ENCODE measurements at places on chromosomes 12 and 14. TPM values are rescaled to one million over a fixed set of nuclear protein-coding genes. Genes with fewer than 3 reads are reported as not detected.

DNA sequence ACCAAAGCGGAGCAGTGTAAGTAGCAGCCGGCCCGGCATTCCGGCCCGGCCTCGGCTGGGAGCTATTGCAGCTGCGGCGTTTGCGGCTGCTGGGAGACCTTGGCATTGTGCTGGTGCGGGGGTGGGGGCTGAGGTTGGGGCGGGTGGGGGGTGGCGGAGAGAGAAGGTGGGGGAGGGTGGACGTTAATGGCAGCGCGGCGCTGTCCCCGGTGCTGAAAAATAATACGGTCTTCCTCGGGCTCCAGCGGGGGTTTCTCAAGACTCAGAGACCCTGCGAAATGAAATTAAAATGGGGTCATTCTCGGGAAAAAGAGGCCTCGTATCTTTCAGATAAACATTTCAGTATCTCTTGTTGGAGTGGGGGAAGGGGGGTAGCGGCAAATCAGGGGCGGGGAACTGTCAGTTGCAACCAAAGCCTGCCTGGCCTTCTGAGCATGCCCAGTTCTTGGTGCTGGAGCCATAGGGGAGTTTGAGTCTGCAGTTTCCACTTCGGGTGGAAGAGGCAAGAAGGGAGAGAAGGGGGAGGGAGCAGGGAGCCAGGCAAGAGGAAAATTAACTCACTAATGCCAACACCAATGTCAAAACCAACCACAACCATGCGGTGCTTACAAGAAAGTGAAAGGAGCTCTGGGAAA, 414 bp downstream of the UNC79 start:
- H3K4me3 ChIP-seq, result no peak overlapping the region
- H3K27me3 ChIP-seq, result peaks cover 11% of the 10 kb centered on the region

The PSMA6 gene
- 178 TPM for total RNA-seq

DNA sequence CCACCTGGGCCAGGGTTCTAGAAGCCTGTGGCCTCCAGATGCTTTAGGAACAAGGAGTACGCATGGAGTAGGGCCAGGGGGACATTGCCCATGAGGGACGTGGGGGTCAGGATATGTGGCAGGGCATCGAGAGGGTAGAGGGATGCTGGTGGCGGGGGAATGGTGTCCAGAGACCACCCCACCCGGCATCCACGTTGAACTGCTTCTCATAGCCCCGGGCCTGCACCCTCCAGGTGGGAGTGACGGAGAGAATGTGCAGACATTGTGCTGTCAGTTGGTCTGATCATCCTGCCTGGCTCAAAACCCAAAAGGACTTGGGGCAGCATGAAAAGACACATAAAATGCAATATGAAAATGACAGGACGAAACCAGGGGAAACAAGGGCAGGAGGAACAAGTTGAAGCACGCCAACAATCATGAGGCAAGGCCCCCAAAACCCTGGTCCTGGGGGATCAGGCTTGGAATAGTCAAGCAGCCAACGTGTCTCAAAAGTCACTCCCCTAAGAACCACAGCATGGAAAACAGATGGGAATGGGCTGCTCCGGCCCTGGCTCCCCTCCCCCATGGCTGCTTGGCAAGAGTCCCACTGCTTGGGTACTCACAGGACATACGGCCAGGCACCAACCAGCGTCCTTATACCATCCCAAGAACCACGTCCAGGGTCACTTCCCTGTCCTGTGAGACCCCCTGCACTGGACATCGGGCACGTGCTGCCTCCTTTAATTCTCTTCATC, 117.9 kb downstream of the DICER1 start:
- H3K36me3 ChIP-seq, result no peaks in the 10 kb centered on the region
- no peaks in the 10 kb centered on the region for H3K4me1 ChIP-seq
- H3K4me3 ChIP-seq, result no peak overlapping the region
- H3K27ac ChIP-seq, result no peak overlapping the region
- H3K27me3 ChIP-seq, result no peaks in the 10 kb centered on the region

GRCh38 chr14:23062002-23062401, 4.7 kb upstream of the CDH24 start:
- no peak overlapping the region for H3K4me3 ChIP-seq
- H3K27ac ChIP-seq, result no peak overlapping the region
- H3K4me1 ChIP-seq, result no peaks in the 10 kb centered on the region
- peaks cover 48% of the 10 kb centered on the region for H3K36me3 ChIP-seq
- no peaks in the 10 kb centered on the region for H3K27me3 ChIP-seq

- H3K36me3 ChIP-seq, result no peaks in the 10 kb centered on the region
- H3K27me3 ChIP-seq, result no peaks in the 10 kb centered on the region
- no peak overlapping the region for H3K4me3 ChIP-seq
Observed at GRCh38 chr14:34857689-34858449, 17.3 kb downstream of the BAZ1A start.

DNA sequence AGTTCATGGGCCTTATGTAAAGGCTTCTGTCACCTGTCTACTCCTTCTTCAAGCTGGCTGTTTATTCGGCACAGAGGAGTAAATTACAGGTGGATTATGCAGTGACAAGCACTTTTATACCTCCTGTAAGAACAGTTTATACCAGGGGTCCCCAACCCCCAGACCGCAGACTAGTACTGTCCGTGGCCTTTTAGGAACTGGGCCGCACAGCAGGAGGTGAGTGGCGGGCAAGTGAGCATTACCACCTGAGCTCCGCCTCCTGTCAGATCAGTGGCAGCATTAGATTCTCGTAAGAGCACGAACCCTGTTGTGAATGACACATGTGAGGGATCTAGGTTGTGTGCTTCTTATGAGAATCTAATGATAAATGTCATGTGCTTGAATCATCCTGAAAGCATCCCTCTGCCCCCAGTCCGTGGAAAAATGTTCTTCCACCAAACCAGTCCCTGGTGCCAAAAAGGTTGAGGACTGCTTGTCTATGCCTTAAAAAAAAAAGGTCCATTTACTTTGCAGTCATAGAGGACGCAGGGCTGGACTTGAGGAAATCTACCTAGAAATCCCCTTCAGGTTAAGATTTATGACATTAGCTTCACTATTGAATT, 78.8 kb downstream of the ETV6 start:
- no peaks in the 10 kb centered on the region for H3K27me3 ChIP-seq
- peaks cover 12% of the 10 kb centered on the region for H3K4me1 ChIP-seq
- no peak for DNase-seq
- H3K36me3 ChIP-seq, result no peaks in the 10 kb centered on the region

DNA sequence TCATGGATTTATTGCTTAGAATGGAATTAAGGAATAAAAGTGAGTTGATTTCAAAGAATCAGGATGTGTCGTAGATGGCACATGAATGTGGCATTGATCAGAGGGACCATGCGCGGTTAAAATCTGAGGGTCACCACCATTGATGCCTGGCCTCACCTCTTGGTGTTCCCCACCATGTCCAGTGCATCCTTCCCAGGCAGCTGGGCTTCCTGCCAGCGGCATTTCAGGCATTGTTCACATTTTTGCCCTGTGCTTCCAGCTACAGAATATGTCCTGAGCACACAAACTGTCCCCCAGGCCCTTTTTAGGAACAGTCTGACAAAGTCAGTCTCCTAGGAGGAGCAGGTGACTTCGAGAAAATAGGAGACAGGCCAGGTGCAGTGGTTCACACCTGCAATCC, 42.0 kb upstream of the TSPAN9 start:
- H3K27ac ChIP-seq, result no peak overlapping the region
- H3K4me3 ChIP-seq, result no peak overlapping the region
- H3K36me3 ChIP-seq, result no peaks in the 10 kb centered on the region
- DNase-seq, result no peak
- H3K4me1 ChIP-seq, result no peaks in the 10 kb centered on the region
- no peaks in the 10 kb centered on the region for H3K27me3 ChIP-seq

DNA sequence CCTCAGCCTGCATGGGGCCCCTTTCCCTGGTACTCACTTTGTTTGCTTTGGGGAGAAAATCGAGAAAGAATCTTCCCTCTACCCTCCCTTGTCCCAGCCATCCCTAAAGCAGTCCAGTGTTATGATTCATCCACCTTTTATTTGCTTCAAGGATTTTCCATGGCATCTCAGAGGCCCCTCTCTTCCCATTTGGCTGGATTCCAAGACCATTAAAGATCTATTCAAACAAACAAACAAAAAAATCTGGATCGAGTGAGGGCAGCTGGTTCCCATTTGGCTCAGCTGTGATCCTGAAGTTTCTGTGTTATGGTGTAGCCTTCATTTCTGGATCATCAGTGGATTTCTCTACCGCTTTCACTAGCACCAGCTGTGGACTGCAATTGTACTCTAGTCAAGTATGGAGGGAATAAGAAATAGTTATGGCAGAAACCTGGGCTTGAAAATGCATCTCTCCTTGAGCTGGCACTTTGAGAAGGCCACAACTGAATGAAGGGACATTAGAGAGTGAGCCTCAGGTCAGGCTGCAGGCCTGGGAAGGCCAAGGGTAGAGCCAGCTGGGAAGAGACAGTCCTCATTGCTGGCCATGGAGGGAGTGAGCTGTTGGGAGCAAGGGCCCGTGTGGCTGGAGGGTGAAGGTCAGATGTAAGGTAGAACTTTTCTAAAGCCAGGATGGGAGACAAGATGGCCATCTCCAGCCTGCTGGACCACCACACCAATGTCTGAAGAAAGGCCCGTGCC, 13.7 kb downstream of the KRT71 start:
- H3K4me3 ChIP-seq, result no peak overlapping the region
- no peaks in the 10 kb centered on the region for H3K36me3 ChIP-seq
- H3K27me3 ChIP-seq, result no peaks in the 10 kb centered on the region
- H3K27ac ChIP-seq, result no peak overlapping the region

GRCh38 chr14:56854325-56854724, 44.0 kb upstream of the OTX2 start:
- no peaks in the 10 kb centered on the region for H3K27me3 ChIP-seq
- no peak overlapping the region for H3K4me3 ChIP-seq
- H3K27ac ChIP-seq, result no peak overlapping the region
- peaks cover 6% of the 10 kb centered on the region for H3K4me1 ChIP-seq

DNA sequence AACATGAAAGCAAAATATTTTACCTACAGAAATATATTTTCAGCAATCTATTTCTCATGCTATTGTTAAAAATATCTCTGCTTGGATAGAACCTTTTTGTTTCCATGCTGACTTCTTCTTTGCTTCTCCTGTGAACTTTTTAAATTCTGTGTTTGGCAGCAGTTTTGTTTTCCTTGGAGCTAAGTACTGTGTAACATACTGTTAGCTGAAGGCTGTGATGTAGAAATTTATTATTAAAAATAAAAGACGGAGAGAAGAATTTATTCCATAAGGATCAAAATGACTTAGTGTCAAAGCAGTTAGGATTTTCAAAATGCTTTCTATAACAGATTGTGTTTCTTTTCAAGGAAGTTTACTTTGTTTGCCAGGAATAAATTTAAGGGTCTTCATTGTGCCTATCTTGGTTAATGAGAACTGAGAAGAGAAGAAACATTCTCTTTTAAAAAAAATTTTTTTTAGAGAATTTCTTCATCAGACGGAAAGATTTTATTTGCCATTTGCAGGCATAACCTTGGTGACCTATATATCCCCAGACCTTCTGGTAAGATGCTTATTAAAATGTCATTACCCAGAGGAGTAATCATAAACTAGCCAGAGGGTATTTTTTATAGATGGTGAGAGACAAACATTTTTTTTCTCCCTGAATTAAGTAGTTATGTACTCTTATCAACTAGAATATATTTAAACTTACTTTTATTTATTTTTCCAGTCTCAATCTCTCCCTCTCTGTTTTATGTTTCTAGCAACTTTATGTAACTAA, 147.1 kb upstream of the SLCO1C1 start:
- H3K4me1 ChIP-seq, result no peaks in the 10 kb centered on the region
- no peak for DNase-seq
- no peaks in the 10 kb centered on the region for H3K36me3 ChIP-seq
- H3K4me3 ChIP-seq, result no peak overlapping the region
- H3K27me3 ChIP-seq, result no peaks in the 10 kb centered on the region
- no peak overlapping the region for H3K27ac ChIP-seq

The FERMT2 gene
- total RNA-seq, result 6.3 TPM

DNA sequence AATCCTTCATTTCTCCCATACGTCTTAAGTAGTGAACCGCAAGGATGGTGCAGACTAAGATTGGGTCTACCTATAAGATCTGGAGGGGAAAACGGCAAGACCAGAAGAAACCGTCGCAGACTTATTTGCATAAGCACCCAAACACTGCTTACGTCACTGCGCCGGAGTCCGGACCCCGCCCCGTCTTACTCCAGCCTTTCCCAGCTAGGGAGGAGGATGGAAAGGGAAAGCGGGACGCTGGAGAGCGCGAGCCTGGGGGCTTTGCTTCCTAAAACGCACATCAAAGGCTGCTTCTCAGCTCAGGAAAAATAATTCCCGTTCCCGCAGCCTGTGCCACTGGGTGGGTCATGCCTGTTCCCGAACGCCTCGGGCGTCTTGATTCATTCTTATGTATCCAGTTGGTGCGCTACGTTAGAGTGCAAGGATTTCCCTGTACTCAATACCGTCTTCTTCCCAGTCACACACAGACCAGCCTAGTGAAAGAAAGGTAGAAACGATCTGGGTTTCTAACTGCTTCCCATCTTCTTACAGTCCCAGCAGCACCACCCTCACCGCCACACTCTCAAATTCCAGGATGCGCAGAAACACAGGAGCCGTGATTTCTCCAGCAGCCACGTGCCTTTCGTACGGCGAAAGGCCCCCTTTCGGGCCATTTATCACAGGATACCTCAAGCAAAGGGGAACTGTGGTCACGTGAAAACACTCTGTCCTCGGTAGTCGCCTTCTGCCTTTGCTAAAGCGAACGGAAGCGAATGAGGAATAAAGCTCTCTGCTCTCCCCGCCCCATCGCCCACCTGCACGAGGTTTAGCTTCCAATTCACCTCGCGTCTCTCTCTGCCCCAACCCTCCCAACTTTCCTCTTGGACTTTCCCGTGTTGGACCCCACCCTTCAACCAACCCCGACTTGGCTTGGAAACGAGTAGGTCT, 1.1 kb downstream of the SLC6A15 start:
- no peaks in the 10 kb centered on the region for H3K4me1 ChIP-seq
- no peak overlapping the region for H3K27ac ChIP-seq
- no peaks in the 10 kb centered on the region for H3K36me3 ChIP-seq
- H3K27me3 ChIP-seq, result peaks cover 20% of the 10 kb centered on the region

The DRAM1 gene
- 10.0 TPM for total RNA-seq

- H3K4me1 ChIP-seq, result peaks cover 13% of the 10 kb centered on the region
- H3K4me3 ChIP-seq, result no peak overlapping the region
- H3K27ac ChIP-seq, result peak overlapping the region; percentile 32
- no peak for DNase-seq
Observed at GRCh38 chr14:93006567-93007051, 83.7 kb downstream of the CHGA start.

DNA sequence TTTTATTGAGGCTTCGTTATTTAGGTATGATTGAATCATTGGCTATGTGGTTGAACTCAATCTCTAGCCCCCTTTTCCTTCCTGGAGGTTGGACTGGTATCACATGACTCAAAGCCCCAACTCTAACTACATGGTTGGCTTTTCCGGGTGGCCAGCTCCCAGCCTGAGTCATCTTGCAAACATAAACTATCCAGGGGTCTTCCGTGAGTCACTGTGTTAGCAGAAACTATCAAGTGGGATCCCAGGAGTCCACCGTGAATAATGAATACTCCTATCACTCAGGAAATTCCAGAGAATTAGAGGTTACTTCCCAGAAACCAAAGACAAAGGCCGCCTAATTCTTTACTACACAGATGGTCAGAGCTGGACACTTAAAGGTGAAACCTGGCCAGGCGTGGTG, 19.7 kb upstream of the PLEKHD1 start:
- no peak overlapping the region for H3K4me3 ChIP-seq
- no peaks in the 10 kb centered on the region for H3K36me3 ChIP-seq
- no peak for DNase-seq

Measured in colonic mucosa (tissue), 4 donors.